ENCODE measurements at places on chromosomes 6 and 20. TPM values are rescaled to one million over a fixed set of nuclear protein-coding genes. Genes with fewer than 3 reads are reported as not detected.

GRCh38 chr6:141548966-141549365, 583.8 kb upstream of the GJE1 start:
- DNase-seq, result no peak

The RBM24 gene
- total RNA-seq, result 37.7 TPM

The CPXM1 gene
- total RNA-seq, result not detected

The WFDC2 gene
- not detected for total RNA-seq

- no peak for DNase-seq
Observed at GRCh38 chr6:167136376-167136775, 13.5 kb downstream of the CCR6 start.

DNA sequence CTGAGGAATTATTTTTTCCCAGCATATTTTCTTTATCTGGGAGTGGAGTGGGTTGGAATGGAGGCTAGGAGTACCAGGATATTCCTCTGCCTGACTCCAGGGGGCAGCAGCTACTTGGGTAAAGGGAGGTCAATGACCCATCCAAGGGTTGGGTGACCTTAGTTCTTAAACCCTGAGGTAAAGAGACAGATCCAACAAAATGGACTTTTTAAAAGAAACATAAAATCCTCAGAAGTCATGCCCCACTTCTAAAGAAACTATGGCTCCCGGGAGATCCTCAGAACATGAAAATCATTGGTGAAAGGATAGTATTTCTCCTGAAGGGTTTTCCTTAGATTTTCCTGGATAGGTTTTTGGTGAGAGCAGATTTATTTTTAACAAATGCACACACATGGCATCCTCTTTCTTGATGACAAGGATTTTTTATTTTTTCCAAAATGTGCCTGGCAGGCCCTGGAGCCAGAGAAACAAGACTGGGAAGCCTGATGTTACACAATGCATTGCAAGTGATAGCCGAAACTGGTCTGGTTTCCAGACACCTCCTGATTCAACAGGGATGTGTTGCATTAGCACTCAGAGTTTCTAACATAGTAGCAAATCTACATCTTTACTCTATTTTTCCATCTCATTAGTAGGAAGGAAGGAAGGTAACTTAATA, 240.9 kb upstream of the BTBD3 start:
- DNase-seq, result peak; percentile 26

- no peak for DNase-seq
Observed at GRCh38 chr6:128135325-128135724, 234.5 kb upstream of the THEMIS start.

The MARCKS gene
- 162 TPM for total RNA-seq

- DNase-seq, result peak; percentile 86
Observed at GRCh38 chr6:14270925-14271788, 153.6 kb downstream of the CD83 start.

DNA sequence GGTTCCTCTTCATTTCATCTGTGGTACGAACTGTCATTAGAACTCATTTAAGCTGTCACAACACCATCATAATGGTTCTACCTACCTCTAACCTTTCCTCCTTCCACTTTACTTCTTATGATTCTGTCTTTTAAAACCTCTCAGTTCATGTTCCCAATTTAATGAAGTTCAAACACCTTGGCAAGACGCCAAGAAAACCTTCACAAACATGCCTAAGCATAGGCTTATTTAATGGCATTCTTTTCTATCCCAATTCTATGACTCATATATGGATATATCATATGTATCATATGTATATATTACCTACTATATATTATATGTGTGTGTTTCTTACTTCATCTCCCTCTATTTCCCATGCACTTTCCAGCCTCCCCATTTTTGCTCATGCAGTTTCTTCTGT, 283.4 kb upstream of the TBX18 start:
- no peak for DNase-seq

- DNase-seq, result no peak
Observed at GRCh38 chr6:14454473-14454775, 336.9 kb downstream of the CD83 start.

DNA sequence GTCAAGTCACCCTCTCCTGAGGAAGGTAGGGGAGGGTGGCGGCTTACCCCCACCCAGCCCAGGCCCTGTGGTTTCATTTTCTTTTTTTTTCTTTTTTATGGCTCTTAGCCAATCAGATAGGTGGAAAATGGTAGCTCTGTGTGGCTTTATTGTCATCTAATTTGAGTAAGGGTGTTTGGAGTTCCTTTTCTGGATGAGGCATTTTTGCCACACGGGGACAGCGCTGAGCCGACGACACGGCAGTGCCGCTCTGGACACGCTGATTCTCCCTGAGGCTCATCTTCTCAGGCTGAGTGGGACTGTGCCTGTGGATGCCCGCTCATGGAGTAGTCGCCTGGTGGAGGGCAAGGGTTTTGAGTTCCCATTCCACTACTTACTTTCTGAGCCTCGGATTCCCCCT, 37.6 kb upstream of the ANGPT4 start:
- DNase-seq, result peak; percentile 9

- no peak for DNase-seq
Observed at GRCh38 chr6:83711958-83712357, 3.1 kb upstream of the SNAP91 start.

The FERMT1 gene
- 6.0 TPM for total RNA-seq

DNA sequence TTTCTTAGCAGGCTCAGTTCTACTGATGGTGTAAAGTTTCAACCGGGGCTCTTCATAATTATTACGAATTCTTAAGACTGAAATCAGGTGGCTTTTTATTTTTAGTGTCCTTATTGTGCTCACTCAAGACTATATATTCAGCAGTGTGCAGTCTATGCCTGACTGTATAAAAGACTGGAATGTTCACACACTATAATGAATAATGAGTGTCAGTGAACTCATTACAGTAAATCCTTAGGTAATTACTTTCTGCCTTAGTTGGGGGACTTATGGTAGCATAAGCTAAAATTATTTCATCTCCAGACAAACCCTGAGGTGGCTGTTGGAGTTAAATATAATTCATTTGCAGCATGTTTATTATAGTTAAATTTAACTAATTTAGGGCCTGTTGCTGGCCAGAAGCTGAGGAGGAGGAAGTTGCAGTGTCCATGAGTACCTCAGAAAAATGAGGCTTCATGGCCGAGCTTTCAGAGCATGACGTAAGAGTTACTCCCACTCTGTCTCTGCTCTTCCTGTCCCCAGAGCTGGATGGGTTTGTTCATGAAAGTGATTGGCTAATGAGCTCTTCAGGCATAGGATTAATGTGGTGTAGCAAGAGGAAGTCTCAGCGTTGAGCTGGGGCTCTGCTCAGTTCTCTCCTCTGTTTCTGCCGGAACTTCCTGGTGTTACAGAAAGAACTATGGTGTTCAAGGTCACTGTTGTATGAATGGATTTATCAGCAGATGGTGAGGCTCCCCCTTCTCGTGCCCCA, 335.7 kb downstream of the NRN1 start:
- DNase-seq, result no peak

DNA sequence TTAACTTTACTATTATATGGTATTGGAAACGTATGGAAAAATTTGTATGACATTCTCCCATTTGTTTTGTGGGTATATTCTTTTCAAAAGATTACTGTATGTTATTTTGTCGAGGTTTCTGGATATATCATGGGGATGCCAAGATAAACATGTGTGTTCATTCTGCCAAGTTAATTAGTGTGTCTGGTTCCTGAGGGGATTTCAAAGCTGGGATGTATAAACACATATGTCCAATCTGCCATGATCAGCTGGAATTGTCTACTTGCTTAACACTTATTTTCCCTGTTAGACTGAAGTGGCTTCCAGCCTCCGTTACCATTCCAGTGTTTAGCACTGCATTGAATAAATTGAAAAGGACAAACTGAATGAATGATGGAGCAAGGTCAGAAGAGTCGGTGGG, 86.2 kb downstream of the DNAH8 start:
- no peak for DNase-seq

- DNase-seq, result no peak
Observed at GRCh38 chr6:107822176-107823046, 1.7 kb downstream of the SCML4 start.

- DNase-seq, result no peak
Observed at GRCh38 chr6:154247119-154247861, 109.3 kb downstream of the IPCEF1 start.

DNA sequence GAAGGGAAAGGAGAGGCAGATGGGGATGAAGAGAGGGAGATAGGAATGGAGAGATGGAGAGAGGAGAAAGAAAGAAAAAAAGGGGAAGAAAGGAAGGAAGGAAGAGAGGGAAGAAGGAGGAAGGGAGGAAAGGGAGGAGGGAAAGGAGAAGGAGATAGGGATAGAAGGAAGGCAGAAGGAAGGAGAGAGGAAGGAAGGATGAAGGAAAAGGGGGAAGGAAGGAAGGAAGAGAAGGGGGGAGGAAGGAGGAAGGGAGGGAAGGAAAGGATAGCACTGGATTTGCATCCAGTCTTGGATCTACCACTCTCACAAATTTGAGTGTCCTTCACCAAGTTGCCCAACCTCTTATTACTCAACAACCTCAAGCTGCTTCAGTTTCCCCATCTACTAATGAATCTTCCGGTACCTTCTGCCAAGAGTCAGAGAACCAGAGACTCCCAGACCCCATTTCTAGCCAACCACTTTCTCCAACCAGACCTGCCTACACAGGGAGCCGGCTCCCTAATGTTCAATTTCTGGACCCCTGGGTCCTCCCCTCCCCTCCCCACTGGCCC, 79.7 kb upstream of the FOXP4 start:
- no peak for DNase-seq

GRCh38 chr6:98116455-98116854, 717.9 kb upstream of the POU3F2 start:
- no peak for DNase-seq

- DNase-seq, result no peak
Observed at GRCh38 chr6:44897316-44897715, 430.8 kb upstream of the RUNX2 start.

- no peak for DNase-seq
Observed at GRCh38 chr6:16777794-16778193, 16.5 kb upstream of the ATXN1 start.

- no peak for DNase-seq
Observed at GRCh38 chr20:33658510-33658909, 3.6 kb upstream of the C20orf144 start.

DNA sequence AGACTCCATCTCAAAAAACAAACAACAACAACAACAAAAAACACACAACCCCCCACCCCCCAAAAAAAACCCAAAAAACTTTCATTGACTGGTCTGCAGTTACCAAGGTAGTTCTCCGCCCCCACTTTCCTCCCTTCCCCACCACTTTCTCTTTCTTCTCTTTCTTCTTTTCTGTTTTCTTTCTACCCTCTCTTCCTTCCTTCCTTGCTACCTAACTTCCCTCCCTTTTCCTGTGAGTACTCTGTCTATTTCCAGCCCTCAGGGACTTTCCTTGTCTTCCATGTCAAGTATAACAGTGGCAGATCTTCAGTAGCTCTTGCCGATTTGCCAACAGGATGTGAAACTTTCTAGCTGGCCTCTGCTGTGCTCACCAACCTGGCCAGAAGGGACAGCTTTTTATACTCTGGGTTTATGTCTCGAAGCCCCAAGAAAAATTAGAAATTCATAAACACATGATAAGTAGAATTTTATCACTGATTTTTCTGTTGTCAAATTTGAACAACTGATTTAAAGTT, 399.5 kb downstream of the QKI start:
- DNase-seq, result no peak

- DNase-seq, result no peak
Observed at GRCh38 chr6:167476844-167477595, 152.1 kb downstream of the TTLL2 start.

- DNase-seq, result peak; percentile 96
Observed at GRCh38 chr6:143176090-143177021, 115.7 kb downstream of the AIG1 start.

GRCh38 chr6:43769526-43770371, at the start of gene VEGFA:
Gene VEGFA, plus strand, starts transcription at chr6:43770211.
- DNase-seq, result peak; percentile 81

DNA sequence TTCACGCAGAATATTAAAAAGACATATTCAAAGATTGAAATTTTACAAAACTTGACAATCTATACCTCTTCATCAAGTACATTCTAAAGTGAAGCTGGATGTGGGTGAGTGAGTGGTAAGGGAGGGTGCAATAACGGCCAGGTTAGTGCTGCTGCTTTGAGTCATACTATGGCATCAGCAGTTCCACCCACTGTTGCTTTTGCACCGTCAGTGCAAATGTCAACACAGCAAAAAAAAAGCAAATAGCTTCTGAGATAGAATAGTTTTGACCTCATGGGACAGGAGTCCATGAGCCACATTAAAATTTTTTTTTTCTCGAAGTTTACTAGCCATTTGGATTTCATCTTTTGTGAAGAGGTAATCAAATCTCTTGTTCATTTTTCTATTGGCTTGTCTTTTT, 31.8 kb downstream of the PSMF1 start:
- DNase-seq, result no peak

GRCh38 chr20:5689463-5689862, 60.7 kb upstream of the SHLD1 start:
- DNase-seq, result no peak

The ENPP4 gene
- 0.09 TPM for total RNA-seq

GRCh38 chr6:145733810-145734209, 1.5 kb downstream of the EPM2A start:
- no peak for DNase-seq

The MYBL2 gene
- 17.0 TPM for total RNA-seq

The PAX1 gene
- total RNA-seq, result not detected

Measured in HFFc6 (cell line).